ENCODE measurements at places on chromosomes 12 and 14.

DNA sequence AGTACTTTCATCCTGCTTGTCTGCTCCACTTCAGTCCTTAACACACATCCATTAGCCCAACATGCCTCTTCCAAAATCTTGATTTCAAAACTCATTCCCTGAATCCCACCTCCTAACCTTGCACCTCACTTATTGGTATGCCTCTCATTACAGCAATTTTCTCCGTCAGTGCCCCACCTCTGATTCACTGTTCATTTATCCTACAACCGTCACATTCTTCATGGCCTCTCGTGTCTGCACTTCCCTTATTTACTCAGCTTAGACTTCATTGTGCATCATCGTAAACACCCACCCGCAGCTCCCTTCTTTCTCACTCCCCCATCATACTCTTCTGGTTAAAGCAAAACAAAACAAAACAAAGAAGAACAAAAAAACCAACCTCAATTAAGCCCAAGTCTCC lies 160.6 kb upstream of the HMGA2 start:
- no peak for DNase-seq

DNA sequence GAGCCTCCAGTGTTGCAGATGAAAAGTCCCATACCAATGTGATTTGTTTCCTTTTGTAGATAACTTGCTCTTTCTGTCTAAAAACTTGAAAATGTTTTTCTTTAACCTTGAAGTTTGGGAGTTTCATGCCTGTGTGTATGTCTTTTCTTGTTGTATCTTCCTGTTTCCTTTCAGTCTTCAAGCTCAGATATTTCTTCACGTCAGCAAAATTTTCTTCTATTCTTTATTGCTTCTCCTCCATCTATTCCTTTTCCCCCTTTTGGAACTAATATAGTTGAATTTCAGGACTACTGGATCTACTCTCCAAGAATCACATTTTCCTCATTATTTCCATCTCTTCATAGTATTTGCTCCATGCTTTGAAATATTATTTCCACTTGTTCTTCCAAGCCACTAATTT lies 23.9 kb downstream of the SOAT2 start:
- DNase-seq, result no peak

- no peak for DNase-seq
These were observed 68.4 kb downstream of the PPM1H start for GRCh38 chr12:62866451-62867082.

GRCh38 chr12:2011643-2012607 lies 7.7 kb upstream of the DCP1B start:
- DNase-seq, result no peak

GRCh38 chr14:94382099-94382715 lies 6.2 kb downstream of the SERPINA1 start:
- no peak for DNase-seq

DNA sequence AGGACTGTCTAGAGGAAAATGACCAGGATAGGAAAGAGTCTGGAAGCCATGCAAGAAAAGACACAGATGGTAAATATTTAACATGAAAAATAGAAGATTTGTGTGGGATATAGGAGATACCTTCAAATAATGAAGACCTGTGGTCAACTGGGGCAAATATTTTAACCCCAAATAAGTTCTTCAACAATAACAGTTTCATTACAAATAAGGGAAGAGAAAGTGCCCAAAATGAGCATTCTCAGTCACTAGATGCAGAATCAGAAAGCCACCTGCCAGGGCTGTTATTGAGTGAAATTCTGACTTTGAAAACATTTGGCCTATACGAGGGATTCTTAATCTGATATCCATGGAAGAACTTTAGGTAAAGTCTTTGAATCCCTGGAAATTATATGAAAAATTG lies 231.2 kb upstream of the PLEKHG7 start:
- no peak for DNase-seq

- DNase-seq, result no peak
These were observed 234.8 kb downstream of the CACNA1C start for GRCh38 chr12:2287589-2287988.

DNA sequence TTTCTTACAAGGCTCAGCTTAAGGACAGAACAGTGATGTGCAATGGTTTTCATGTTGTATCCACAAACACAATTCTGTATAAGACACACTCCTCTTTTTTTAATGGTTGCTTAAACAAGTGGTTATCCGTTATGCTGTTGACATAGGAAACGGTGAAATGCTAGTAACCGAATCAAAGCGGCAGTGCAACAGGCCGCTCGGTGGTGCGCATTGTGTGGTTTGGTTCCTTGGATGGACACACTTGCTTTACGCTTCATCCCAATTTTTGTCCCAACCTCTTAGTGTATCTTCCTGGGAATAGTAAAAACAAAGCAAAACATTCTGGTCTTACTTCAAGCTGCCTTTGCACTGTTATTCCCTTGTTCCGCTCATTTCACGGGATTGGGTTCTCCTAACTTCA lies 650 bp upstream of the PTGER2 start:
- DNase-seq, result no peak

DNA sequence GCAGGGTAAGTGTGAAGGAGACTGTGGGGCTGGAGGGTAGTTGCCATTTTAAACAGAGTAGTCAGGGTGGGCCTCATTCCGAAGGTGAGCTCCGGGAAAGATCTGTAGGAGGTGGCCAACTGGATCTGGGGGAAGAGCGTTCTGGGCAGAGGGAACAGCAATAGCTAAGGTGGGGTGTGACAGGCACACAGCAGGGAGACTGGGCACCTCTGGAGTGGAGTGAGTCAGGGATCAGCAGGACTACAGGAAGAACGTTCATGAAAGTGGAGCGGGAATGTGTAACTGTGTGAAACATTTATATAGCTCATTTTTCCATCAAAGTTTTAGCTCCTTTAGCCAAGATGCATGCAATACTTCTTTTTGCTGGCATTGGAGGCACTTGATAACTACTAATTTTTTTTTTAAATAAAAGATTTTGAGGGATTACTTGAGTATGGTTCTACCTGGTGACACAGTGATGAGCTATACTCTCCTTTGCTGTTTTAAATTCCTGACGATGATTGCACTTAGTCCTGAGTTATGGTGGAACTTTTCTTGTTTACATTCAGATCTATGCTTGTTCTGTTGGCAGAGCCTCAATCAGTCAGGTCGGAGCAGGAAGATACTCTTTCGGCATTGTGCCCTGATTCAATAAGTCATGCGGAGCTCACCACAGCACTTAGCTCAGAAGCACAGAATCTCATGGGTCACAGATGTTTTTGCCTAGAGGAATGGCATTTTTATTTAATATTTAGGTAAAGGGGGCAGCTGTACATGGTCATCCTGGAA lies 106.4 kb downstream of the WIF1 start:
- DNase-seq, result no peak

- no peak for DNase-seq
These were observed 870 bp upstream of the TBPL2 start for GRCh38 chr14:55441286-55441685.

DNA sequence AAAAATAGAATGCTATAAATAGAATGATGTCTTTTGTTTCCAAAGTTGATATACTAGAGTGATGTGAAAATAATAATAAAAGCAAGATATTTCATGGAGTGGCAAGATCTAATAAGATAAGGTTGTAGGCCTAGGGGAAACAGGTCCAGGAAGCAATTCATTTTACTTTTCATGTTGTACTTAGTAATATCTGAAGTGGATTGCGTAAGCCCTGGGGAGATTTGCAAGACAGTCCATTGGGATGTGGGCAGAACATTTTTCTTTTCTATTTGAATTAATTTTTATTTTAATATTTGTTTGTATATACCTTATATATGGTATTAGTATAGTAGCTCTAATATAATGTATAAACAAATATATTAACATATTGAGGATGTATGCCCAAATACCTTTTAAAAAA lies 7.5 kb downstream of the NUBPL start:
- no peak for DNase-seq

DNA sequence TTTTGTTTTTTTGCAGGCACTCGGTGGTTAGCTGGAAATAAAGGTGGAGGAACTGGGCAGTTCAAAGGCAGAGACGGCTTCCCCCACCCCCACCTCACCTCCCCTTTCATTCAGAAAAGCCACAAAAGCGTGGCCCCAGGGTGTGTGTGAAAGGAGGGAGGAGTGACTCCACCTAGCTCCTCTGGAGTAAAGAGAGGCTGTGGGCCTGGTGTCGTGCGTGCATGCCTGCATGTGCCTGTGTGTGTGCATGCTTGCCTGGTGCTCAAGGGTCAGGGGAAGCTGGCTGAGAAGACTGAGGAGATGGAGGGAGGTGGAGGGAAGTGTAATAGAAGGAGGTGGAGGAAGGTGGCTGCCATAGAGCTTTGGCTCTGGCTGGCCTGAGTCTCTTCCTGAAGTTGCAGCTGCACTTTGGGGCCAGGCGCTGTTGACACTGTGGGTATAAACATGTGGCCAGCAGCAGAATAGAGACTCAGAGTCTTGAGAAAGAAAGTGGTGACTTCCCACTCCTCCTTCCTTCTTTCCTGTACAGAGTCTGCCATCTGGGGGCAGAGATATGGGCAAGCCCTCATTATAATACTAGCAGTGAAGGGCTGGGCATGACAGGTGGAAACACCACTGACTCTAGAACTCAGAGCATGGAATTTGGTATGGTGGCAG lies 36.9 kb upstream of the SINHCAF start:
- DNase-seq, result no peak

DNA sequence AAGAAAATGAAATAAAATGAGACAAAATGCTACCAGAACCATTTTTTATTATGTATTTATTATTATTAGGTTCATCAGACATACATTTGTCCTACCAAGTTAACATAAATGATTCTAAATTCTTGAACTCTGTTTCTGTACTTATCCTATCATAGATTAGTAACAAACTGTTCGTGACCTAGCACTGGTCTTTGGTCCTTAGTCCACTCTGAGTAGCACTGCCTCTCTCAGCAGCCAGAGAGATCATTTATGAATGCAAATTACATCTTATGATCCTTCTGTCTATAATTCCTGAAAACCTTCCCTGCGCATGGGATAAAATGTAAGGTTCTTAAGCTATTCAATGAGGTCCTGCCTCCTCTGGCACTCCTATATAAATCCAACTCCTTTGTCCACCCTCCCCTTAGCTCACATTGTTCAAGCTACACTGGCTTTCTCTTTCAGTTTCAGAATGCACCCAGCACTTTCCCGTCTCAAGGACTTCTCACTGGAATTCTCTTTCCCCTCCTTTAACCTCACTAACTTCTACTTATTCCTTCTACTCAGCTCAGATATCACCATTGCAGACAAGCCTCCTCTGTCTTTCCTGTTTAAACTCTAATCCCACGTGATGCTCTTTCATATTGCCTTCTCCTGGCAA lies 17.1 kb downstream of the PDZRN4 start:
- no peak for DNase-seq

GRCh38 chr12:123961585-123962345 lies 10.9 kb downstream of the CCDC92 start:
- DNase-seq, result no peak

GRCh38 chr14:62667421-62667914 lies 377.8 kb downstream of the KCNH5 start:
- DNase-seq, result no peak

DNA sequence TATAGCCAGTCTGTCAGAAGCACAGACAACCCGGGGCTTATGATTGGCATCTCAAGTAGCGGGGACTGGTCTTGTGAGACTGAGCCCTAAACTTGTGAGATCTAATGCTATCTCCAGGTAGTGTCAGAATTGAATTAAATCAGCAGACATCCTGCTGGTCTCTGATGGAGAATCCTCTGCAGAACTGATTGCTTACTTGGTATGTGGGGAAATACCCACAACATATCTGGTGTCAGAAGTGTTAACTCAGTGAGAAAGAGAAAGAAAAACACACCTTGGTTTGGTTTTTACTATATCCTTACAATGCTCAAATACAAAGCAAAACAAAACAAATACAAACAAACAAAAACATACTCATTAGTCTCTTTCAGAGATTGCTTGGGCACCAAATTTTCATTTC lies 10.0 kb downstream of the SEL1L start:
- no peak for DNase-seq

DNA sequence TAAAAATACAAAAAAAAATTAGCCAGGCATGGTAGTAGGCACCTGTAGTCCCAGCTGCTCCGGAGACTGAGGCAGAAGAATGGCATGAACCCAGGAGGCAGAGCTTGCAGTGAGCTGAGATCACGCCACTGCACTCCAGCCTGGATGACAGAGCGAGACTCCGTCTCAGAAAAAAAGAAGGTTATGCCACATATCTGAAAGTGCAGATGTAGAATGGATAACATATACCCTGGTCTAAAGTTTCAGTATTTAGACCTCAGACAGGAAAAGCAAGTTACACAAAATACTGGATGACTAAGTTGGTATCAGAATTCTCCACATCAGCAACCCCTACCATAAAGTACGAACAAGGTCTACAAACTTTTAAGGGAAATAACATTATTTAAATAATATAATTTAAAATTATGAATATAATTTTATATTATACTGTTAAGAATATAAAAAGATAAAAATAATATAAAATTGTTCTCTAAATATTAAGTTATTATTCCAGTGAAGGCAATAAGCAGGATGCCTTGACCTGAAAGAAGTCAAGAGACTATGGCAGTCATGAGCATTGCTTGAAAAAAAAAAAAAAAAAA lies 169.9 kb downstream of the CRADD start:
- no peak for DNase-seq

DNA sequence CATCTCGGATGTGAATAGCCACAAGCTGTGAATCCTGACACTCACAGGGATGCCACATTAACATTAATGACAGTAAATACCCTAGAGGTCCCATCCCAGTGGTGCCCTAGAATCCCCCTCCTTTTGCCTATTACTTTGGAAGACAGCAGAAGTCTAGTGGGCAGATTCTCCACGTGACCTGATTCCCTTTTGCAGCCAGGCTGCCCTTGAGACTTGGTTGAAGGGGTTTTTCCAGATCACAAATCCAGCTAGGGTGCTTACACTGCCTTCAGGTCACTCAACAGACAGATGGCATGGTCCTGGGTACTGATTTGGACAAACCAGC lies 8.7 kb downstream of the HDAC7 start:
- no peak for DNase-seq

- DNase-seq, result no peak
These were observed 107.6 kb upstream of the SYT1 start for GRCh38 chr12:78756936-78757335.

DNA sequence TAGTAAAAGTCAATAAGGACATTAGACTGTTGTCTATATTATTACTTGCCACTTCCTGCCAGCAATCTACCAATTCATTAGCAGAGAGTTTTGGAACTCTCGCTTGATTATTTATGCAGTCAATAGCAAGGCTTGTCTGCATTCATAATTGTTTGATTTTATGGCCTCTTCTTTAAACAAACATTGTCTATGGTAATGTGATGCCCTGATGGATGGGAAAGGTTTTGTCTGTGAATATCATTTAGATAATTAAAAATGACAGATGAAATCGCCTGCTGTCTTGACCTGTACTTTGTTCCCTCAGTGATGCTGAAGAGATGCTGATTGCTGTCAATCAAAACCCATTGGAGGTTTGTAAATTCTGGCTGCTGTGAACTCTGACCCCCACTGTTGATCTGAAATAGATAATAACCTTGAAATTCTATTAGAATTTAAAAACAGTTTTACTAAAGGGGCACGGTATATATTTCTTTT lies 455.3 kb downstream of the NPAS3 start:
- no peak for DNase-seq

DNA sequence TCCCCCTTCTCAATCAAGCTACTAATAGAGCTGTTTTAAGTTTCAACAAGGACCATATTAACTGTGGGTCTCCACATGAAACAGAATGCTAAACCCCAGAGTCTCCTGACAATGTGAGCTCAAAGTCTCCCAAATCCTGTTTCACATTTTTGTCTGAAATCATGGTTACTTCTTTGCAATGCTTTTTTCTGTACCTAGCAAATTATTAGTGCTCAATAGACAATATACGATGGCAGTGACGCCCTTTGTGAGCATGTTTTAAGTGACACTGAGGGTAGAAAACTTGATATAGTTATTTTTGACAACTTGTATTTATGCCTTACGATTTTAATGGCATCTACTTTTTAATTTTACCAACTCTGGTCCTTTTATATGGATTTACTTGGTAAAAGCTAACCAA lies 85.4 kb upstream of the SOX5 start:
- no peak for DNase-seq

Data from Panc1 (cell line).